ENCODE measurements at places on chromosomes 7 and 10.

DNA sequence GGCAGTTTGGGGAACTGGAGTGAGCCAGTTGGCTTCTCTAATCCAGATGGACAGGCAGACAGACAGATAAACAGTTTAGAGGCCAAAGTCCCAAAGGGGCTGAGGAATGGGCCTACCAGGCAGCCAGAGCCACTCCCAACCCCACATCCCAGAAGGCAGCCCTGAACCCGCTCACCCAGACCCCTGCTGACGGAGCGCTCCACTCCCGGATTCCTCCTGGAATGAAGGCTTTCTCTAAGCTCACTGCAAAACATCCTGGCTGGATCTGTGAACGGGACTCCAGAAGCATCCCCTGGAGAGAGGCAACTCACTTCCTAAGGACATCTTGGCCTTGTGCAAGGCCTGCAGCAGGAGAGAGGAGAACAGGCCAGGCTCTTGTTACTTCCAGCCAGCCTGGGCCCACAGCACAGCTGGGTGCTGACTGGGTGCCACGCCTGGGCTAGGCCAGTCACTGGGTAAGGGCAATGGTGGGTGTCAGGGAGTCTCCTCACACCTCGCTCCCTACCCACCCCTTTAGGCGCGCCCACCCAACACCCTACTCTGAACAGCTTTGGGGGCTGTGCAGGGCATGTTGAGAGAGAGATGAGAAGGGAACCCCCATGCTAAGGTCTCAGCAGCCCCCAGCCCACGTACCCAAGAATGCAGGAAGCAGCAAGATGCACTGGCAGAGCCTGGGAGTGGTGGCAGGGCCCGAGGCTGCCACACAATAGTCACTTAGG is 168.6 kb upstream of the ZMIZ1 start:
- no peak for DNase-seq

- no peak for DNase-seq
These were observed 45.6 kb upstream of the FIGNL1 start for GRCh38 chr7:50495746-50496145.

GRCh38 chr10:49183596-49184542 is 4.3 kb downstream of the TMEM273 start:
- DNase-seq, result no peak

DNA sequence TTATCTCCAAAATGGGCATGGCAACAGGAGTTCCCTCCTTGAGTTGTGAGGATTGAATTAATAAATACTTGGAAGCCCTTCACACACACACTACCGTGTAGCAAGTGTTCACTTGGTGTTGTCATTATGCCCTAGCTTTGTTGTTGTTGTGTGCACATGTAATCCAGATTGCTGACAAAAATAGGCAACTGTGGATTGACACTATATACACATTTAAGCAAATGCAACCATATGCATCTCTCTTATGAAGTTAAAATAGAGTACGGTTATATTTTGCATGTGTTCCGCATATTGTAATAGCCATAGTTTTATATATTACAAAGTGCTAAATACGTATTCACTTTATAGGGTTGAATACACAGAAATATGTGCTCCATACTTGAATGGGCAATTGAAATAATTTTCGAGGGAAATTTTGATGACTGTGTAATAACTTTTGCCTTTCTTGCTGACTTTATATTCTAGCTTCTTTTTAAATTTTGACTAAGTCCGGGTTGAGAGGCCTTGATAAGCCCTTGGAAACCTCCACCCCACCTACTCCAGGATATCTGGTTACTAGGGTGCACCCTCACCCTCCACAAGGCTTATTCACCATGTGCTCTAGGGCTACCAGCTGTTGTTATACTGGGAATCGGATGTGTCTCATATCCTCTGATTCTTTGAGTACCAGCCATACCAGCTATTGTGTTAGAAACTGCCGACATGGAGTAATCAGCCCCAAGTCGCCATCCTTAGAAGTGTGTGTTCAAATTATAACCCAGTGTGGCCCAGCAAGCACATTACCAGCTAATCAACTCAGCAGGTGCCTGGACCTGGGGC is 265.0 kb downstream of the CAMK1D start:
- no peak for DNase-seq

DNA sequence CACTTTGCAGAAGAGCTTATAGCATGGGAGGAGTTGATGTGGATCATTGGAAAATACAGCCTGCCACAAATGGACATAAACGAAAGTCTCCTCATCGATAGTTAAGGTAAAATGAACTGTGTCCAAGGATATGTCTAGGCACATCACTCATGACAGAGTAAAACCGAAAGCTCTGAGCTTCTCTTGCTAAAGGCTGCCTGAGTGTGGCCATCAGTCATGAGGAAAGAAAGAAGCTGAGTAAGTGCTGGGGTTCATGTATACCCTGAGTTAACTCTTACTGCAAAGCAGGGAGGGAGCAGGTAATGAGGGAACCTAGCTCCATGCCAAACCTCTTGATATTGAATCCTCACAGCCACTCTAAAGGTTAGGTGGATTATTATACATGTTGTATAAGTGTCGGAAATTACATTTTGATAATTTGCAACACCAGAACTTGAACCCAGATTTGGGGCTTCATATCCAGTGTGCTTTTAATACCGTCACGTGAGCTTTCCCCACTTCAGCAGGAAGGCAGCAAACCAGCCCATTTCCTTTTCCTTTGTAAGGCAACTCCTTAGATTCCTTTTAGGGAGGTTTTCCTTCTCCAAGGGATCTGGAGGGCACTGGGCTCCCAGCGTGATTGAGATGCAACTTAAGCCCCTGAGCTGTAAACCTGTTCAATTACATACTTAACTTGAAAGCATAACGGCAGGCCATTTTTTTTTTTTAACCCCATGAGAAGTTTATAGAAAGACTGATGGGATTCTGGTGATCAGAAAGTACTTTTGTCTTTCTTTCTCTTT is 215.0 kb downstream of the PHF14 start:
- DNase-seq, result no peak

All from right renal cortex interstitium (tissue), 3 donors.